ENCODE measurements at places on chromosomes 13 and 19. TPM values are rescaled to one million over a fixed set of nuclear protein-coding genes. Genes with fewer than 3 reads are reported as not detected.

RNF17 gene
- 0.14 TPM for total RNA-seq

- DNase-seq = no peak
Measured at GRCh38 chr19:55099557-55100506, 17.6 kb downstream of the PPP1R12C start.

DNA sequence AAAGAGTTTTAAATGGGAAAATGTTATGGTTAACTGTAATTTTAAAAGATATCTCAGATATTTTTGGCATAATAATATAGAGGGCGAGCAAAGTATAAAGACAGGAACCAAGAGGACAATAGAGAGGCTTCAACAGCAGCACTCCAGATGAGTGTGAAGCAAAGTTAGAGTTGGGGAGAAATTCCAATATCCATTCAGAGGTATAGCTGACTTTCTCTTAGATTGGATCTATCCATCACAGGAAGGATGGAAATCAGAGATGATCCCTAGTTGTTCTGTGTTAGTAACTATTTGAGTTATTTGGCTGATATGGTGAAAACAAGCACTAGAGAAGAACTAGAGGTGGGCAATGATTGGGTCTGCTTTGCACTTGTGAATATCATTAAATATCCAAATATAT, 786.0 kb upstream of the KLHL1 start:
- DNase-seq = no peak

DNA sequence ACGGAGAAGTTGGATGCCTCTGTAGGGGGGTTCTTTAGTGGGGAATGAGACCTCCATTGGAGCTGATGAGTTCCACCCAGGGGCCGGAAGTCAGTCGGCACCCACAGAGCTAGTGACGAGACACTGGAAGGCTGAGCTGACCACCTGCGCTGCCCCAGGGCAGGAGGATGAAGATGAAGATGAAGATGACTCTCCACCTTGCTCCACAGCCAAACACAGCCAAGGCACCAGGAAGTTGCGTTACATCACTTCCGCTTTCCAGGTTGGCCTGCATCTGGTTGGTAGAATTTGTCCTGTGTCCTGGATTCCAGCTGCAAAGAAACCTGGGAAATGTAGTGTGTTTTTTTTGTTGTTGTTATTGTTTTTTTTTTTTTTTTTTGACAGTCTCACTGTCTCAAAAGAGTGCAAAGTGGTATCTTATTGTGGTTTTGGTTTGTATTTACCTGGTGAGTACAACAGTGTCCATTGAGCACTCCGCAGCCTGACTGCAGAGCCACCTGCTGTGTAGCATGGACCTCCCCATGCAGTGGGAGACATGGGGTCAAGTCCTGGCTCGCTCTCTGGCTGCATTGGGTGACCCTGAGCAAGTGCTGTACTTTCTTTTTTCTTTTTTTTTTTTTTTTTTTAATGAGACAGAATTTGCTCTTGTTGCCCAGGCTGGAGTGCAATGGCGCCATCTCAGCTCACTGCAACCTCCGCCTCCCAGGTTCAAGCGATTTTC, 1.9 kb downstream of the TBC1D17 start:
- no peak for DNase-seq

DNA sequence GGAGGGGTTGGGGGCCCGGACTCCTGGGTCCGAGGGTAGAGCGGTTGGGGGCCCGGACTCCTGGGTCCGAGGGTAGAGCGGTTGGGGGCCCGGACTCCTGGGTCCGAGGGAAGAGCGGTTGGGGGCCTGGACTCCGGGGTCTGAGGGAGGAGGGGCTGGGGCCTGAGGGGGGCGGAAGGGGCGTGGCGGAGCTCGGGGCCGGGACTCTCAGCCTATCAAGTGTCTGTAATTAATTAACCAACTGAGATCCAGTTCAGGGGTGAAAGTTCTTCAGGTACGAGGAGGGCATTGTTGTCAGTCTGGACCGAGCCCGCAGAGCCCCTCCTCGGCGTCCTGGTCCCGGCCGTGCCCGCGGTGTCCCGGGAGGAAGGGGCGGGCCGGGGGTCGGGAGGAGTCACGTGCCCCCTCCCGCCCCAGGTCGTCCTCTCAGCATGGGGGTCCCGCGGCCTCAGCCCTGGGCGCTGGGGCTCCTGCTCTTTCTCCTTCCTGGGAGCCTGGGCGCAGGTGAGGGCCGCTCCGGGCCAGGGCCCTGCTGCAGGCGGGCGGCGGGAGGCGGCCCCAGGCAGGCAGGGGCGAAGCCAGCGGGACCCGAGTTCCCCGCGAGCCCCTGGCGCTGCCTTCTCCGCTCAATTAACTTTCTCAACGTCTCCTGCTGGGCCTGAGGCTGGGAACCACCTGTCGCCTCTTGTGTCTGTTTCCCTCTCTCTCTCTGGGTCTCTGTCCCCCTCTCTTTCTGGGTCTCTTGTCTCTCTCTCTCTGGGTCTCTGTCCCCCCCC, 697 bp downstream of the FCGRT start:
- DNase-seq = peak; percentile 68

DNA sequence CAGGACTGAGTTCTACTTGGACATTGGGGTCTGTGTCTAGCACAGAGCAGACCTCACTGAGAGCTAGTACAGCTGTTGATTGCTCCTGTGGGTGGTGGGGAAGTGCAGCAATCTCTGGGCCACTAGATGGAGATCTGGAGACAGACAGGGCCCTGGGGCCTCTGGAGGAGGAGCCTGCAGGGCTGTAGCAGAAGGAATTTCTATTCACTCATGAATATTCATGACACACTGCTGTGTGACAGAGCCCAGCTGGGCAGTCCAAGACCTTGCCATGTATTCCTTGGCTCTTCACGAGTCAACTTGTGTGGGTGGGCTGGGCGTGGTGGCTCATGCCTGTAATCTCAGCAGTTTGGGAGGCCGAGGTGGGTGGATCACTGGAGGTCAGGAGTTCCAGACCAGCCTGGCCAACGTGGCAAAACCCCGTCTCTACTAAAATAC, 37.5 kb downstream of the SUGP2 start:
- no peak for DNase-seq

- no peak for DNase-seq
Measured at GRCh38 chr13:52652980-52653303, 306 bp downstream of the SUGT1 start.

DNA sequence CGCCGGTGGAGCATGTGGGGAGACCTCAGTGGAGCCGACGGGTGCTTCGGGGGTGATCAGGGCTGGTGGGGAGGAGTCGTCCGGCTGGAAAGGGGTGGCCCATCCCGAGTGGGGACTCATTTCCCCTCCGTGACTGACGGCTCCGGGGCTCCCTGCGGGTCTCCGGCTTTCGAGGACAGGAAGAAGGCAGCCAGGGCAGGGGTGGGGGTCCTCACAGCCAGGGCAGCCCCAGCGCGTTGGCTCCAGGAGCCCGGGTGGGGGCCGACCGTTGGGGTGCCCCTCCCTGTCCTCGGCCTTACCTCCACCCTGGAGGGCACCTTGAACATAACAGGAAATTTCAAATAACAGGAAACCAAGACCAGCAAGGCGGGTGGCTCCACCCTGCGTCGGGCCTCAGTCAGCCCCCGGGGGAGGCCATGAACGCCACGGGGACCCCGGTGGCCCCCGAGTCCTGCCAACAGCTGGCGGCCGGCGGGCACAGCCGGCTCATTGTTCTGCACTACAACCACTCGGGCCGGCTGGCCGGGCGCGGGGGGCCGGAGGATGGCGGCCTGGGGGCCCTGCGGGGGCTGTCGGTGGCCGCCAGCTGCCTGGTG, at the start of gene S1PR4:
TSS of gene S1PR4 (plus strand) at position 393 of the 596 bp plus-strand sequence. CDS start at position 417, 24 bp downstream.
- DNase-seq = no peak
